AML-193 (cell line): ENCODE measurements at places on chromosomes 11 and 22.

DNA sequence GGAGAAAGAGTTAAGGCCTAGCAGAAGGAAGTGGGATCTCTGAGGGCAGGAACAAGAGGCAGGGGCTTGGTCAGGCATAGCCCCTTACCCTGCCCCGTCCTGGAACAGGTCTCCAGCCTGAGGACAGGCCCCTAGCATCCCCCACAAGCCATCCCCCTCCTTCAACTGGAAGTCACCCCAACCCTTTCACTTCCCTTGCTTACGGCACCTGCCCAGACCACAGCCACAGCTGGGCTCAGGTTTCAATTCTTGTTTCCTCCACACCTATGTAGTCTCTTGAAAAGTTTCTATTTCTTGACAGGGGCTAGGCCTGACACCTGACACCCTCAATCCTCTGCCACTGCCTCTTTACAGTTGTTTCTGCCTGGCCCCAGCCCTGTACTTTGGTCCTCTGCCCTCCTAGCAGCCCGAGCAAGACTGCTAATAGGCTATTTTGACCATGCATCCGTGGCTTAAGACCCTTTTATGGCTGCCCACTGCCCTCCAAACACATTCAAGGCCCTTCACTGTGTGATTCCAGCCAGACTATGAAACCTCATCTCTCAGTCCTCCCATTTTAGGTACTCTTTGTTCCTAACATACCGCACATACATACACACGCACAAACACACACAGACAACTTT lies 10.9 kb upstream of the FCHSD2 start:
- DNase-seq, result no peak

DNA sequence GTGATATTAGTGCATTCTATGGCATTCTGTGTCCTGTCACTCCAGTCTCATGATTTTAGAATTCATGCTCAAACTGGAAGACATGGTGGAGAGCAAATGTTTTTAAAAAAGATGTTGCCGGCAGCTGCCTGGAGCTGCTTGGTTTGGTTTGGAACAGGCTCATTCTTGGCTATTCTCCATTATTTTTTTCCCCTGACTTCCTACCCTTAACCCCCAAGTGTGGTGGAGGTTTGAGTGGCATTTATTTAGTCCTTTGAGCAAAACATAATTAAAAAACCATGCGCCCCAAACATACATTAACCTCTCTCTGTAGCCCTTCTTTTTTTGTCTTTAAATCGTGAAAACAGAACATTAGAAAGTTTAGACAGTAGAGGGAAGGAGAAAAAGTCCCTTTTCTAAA lies 94.7 kb downstream of the LDLRAD3 start:
- DNase-seq, result no peak

GRCh38 chr11:45446998-45447397 lies 160.9 kb upstream of the SYT13 start:
- no peak for DNase-seq

- no peak for DNase-seq
Observed at GRCh38 chr11:60780065-60780464, 5.1 kb upstream of the MS4A10 start.

GRCh38 chr11:72633068-72633467 lies 41.2 kb downstream of the PDE2A start:
- DNase-seq, result no peak

GRCh38 chr11:96960476-96960875 lies 570.7 kb downstream of the JRKL start:
- no peak for DNase-seq

DNA sequence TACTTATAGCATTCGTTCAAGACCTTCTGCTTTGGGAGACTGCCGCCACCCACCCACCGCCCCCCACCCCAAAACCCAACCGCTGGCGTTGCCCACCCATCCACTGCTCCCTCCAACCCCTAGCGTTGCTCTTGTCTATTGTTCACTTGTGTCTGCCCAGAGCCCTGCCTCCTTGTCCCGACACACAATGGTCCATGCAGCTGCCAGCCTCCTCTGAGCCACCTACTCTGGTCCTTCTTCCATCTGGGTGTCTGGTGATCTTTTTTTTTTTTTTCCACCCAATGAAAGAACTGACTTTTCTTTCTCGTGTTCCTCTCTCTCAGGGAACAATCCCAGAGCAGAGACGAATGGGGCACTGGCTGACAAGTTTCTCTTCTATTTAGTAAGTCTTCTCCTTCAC lies 256.0 kb upstream of the SESN3 start:
- DNase-seq, result no peak

GRCh38 chr11:71221821-71222220 lies 30.6 kb downstream of the SHANK2 start:
- no peak for DNase-seq

DNA sequence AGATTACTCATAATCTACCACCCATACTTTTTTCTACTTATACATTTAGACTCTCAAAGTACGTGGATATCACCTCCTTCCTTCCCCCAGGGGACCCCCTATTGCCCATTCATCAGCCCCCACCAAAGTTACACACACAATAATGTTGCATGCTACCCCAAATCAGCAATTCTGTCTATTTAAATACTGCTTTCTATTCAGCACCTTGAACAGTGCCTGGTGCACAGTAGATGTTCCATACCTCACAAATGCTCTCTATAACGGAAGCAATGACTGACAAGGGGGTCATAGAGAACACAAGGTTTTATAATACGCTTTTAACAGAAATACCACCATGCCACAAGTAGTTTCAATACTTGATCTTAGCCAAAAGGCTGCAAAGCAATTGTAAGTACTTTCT lies 370.7 kb downstream of the MIAT start:
- no peak for DNase-seq

DNA sequence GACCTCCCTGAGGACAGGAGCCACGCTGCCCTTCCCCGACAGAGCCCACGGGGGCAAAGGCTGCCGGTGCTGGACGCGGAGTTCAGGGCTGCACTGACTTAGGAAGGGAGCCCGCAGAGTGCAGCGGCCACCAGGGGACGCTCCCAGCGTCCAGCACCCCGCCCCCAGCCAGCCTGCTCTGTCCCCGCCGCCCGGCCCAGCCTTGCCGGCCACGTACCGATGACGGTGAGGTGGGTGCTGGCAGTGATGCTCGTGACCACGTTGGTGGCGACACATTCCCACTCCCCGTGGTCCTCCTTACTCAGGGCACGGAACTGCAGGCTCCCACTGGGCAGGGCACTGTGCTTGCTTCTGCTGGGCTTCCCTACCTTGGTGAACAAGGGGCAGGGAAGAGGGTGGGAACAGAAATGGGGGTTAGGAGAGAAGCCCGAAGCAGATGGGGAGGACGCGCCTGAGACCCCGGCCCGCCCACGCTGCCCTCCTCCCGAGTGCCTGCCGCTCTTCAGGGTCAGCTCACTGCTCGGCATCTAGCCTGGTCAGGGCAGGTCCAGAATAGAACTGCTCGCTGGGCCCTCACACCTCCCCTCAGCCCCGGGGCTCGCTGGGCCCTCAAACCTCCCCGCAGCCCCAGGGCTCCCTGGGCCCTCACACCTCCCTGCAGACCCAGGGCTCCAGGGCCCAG lies 25.9 kb downstream of the IGSF9B start:
- DNase-seq, result no peak
